ENCODE measurements at places on chromosomes 6 and 20. TPM values are rescaled to one million over a fixed set of nuclear protein-coding genes. Genes with fewer than 3 reads are reported as not detected.
A peak's percentile ranks its signal among the peaks of the same experiment; 100 is the strongest.

- H3K27me3 ChIP-seq, result no peaks in the 10 kb centered on the region
- H3K27ac ChIP-seq, result no peak overlapping the region
- H3K4me3 ChIP-seq, result no peak overlapping the region
- H3K4me1 ChIP-seq, result peaks cover 12% of the 10 kb centered on the region
- DNase-seq, result no peak
These were observed 710.1 kb upstream of the NRSN1 start for GRCh38 chr6:23415819-23416427.

GRCh38 chr6:12148841-12149240 lies 136.7 kb downstream of the HIVEP1 start:
- H3K27ac ChIP-seq, result peak overlapping the region; percentile 14
- DNase-seq, result no peak
- H3K36me3 ChIP-seq, result no peaks in the 10 kb centered on the region
- H3K4me1 ChIP-seq, result peaks cover 15% of the 10 kb centered on the region
- H3K27me3 ChIP-seq, result no peaks in the 10 kb centered on the region

Gene PEX3
- polyA plus RNA-seq, result 68.1 TPM

DNA sequence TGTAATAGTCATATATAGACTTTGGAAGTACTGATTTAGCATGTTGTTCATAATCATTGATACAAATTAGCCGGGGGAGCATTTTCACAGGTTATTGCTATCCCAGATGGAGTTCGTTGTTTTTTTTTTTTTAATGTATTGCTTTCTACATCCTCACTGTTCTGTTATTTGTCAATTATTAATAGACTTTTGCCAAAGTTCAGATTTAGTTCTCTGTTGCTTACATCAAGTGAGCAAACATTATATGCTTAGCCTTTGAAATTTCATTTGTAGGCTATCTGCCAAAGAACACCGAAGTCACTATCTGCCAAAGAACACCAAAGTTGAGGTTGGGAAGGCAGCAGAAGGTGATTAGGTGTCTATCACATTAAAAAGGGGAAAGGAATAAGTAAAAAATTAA lies at the start of gene HAO1:
Gene HAO1, minus strand, starts transcription at position 118 of the 400 bp plus-strand sequence. Its CDS starts 36 bp downstream, at position 82.
- H3K27ac ChIP-seq, result no peak within 1 kb of the TSS
- no peaks in the 10 kb centered on the region for H3K36me3 ChIP-seq
- H3K4me1 ChIP-seq, result no peaks in the 10 kb centered on the region
- no peak for DNase-seq
- no peaks in the 10 kb centered on the region for H3K27me3 ChIP-seq

DNA sequence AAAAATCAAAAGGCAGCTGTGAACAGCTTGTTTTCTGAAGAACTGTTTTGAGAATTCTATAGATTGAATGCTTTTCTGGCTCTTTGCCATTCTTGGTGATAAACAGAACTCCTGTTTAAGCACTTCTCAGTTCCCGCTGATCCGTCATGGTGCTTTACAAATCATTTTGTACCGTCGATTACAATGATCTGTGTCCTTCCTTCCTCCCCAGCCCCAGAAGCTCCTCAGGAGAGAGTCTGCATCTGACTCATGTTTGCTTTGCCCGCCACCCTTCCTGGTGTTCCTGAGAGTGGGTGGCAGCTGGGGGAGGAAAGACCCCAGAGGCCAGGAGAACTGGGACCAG lies 538.6 kb upstream of the MARCKS start:
- DNase-seq, result no peak
- no peaks in the 10 kb centered on the region for H3K36me3 ChIP-seq
- peaks cover 9% of the 10 kb centered on the region for H3K4me1 ChIP-seq
- H3K27ac ChIP-seq, result no peak overlapping the region

DNA sequence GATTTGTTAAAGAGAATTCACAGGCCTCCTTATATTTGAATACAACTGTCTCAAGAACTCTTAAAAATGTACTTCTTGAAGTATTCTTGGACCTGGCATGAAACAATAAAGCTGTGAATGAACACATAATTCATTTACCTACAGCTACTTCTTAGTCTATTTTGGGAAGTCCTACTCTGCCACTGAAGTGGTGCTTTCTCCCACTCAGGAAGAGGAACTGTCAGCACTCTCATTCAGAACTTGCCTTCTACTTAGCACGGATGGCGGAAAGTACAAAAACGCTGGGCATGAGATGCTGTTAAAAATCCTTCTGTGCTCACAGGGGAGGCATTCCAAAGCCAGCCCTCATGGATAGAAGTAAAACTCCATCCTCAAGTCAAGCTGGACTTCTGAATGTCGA lies 144.8 kb upstream of the LAMP5 start:
- no peaks in the 10 kb centered on the region for H3K4me1 ChIP-seq
- no peaks in the 10 kb centered on the region for H3K27me3 ChIP-seq
- no peaks in the 10 kb centered on the region for H3K36me3 ChIP-seq
- DNase-seq, result no peak

GRCh38 chr6:2919886-2920285 lies 16.8 kb upstream of the SERPINB9 start:
- DNase-seq, result no peak
- no peak overlapping the region for H3K27ac ChIP-seq
- no peaks in the 10 kb centered on the region for H3K4me1 ChIP-seq
- H3K36me3 ChIP-seq, result no peaks in the 10 kb centered on the region
- no peak overlapping the region for H3K4me3 ChIP-seq

DNA sequence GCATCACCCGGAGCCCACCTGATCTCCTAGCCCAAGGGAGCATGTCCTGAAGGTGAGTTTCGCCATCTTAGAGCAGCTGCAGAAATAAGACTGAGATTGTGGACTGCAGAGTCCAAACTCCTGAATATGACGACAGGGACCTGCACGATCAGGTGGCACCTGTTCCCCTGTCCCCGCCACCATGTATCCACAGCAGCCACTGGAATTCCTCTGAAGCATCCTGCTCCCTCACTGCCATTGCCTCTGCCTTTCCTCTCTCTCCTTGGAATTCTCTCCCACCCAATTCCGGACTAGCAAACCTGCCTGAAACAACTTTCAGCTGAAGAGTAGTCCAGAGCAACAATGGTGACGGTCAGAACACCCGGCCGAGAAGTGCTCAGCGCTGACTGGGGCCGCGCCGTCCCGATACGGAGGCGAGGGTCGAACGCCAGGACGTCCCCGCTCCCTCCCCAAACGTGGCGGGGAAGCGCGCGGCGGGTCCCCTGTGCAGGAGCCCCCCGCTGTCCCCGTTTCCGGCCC lies 694 bp upstream of the FAM120B start:
- H3K4me3 ChIP-seq, result peak overlapping the region; percentile 96
- H3K27ac ChIP-seq, result peak overlapping the region; percentile 75
- H3K27me3 ChIP-seq, result no peaks in the 10 kb centered on the region
- no peaks in the 10 kb centered on the region for H3K36me3 ChIP-seq
- H3K4me1 ChIP-seq, result peaks cover 13% of the 10 kb centered on the region
- DNase-seq, result no peak

DNA sequence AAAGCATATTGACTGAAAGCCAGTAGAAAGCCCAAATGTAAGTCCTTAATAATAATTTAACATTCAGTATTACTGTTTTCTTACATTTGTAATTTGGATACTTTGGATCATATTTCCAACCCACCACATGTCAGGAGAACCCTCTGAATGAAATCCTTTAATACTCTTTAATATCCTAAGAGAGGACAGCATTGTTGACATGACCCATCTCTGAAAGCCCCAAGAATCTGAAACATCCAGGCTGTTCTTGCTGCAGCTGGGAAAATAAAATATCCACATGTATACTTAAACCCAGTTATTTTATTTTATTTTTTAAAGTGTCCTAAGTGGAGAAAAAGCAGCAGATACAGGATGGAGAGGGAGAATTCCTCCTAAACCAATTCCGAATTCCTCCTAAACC lies 130.8 kb upstream of the RIPOR2 start:
- DNase-seq, result no peak
- H3K4me1 ChIP-seq, result no peaks in the 10 kb centered on the region
- no peak overlapping the region for H3K4me3 ChIP-seq
- H3K27me3 ChIP-seq, result no peaks in the 10 kb centered on the region

DNA sequence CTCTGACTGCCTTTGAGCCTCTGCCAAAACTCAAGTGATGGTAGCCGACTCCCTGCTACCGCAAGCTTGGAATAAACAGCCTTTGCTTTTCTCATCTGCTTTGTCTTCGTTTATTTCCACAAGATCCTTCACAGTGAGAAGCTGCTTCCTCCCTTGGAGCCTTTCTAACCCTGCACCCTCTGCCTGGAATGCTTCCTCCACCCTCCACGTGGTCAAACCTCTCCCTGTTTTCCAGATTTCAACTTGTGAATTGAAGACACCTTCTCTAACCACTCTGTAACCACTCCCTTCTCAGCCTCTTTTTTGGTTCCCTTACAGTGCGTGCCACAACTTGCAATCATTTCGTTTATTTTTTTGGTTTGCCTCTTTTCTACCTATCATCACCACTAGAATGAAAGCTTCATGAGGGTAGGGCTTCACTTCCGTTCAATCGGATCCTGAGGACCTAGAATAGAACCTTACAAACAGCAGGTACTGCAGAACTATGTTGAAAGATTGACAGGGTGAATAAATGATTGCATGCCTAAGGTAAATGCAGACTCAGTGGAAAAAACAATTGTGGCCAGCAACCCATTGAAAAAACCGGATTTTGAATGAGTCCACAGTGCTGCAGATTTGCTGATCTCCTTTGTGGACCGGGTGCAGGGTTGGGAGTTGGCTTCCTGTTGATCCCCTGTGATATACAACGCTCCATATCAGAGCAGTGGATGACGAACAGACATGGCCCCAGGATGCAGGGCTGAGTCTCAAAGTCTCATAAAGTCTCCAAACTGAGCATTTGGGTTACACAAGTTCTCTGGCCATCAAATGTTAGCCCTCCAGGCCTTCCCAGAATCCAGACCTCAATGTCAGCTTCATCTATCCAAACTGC lies 51.0 kb upstream of the HIVEP1 start:
- no peaks in the 10 kb centered on the region for H3K36me3 ChIP-seq
- H3K4me1 ChIP-seq, result peaks cover 5% of the 10 kb centered on the region
- H3K27ac ChIP-seq, result no peak overlapping the region

DNA sequence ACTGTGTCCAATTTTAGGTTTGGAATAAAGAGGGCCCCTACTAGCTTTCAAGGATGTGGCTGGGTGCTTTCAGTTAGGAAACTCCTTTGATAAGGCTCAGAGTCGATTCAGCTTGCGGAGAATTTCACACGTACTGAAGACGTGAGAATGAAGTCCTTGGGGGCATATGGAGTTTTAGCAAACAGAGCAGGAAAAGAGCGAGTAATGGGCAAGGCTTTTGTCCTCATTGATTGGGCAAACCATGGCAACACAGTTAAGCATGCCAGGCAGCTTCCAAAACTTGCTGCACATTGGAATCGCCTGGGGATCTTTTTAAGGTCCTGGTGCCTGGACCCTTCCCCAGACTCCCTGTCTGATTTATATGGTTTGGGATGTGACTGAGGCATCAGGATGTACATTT lies 29.2 kb downstream of the ISM1 start:
- no peak for DNase-seq
- H3K4me3 ChIP-seq, result no peak overlapping the region
- H3K27ac ChIP-seq, result no peak overlapping the region
- no peaks in the 10 kb centered on the region for H3K36me3 ChIP-seq
- no peaks in the 10 kb centered on the region for H3K27me3 ChIP-seq

Gene RGS17
- 0.14 TPM for polyA plus RNA-seq

DNA sequence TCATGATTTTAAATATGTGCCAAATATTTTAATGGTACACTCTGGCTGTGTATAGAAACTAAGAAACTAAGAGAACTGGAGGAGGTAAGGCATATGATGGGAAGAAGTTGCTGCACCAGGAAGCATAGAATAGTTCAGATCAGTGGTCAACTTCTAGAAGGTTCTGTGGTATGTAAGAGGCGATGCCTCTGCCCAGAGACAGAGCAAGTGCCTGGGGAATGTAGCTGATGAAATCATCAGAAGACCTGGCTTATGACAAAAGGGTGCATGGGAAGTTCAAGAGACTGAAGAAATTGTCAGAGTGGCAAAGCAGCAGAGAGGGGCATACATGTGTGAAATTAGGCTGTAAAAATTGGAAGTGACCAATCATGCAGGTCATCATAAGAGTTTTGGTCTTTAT lies 580.8 kb downstream of the BMP2 start:
- H3K4me3 ChIP-seq, result no peak overlapping the region
- H3K4me1 ChIP-seq, result peaks cover 32% of the 10 kb centered on the region

DNA sequence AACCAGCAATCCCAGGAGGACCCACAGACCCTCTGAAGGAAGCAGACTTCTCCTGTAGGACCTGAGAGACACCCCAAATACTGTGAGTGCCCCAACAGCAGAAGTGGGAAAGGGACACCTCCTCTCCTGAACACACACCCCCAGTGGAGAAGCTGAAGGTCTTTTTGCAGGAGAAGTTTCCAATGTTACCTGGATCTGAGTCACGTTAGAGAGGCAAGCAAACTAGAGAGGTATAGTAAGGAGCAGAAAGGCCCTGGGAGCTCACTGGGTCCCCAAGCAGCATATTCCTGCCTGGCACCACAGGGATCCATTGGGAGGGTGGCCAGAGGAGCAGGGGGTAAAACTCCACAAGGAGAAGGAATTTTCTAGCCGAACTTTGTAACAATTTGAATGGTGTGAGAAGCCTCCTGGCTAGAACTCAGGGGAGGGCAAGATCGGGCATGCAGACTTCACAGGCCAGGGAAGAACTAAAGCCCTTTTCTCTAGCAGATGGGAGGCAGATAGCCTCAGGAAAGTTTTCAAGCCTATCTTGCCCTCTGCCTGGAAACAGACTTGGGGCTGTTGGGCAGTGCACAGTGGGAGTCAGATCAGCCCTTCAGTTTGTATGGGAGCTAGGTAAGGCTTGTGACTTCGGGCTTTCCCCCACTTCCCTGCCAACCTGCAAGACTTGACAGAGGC lies 68.2 kb upstream of the SSTR4 start:
- no peak for DNase-seq
- no peaks in the 10 kb centered on the region for H3K36me3 ChIP-seq
- peaks cover 15% of the 10 kb centered on the region for H3K4me1 ChIP-seq
- peak overlapping the region; percentile 31 for H3K27ac ChIP-seq
- H3K27me3 ChIP-seq, result no peaks in the 10 kb centered on the region
- no peak overlapping the region for H3K4me3 ChIP-seq

Gene COL9A3
- 3.6 TPM for polyA plus RNA-seq

Gene HLA-DMB
- not detected for polyA plus RNA-seq

DNA sequence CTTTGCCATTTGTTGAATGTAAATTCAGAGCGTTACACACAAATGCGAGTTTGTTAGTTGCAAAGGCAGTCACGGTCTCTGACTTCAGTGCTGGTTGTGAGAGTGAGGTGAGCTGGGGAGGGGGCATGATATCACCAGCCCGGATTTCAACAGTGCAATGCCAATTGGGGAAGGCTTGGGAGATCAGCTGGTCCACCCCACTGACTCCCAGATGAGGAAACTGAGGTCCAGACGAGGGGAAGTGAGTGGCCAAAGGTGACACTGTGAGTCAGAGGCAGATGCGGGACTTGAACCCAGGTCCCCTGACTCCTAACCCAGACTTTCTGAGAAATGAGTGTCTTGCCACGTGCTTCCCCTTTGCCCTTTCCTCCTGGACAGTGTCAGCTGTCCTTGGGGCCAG lies 62.1 kb downstream of the CEBPB start:
- no peak for DNase-seq
- H3K27me3 ChIP-seq, result no peaks in the 10 kb centered on the region
- H3K27ac ChIP-seq, result no peak overlapping the region
- no peaks in the 10 kb centered on the region for H3K36me3 ChIP-seq
- H3K4me1 ChIP-seq, result peaks cover 15% of the 10 kb centered on the region

Gene SIRPB2
- 2.1 TPM for polyA plus RNA-seq

Gene SLC22A2
- polyA plus RNA-seq, result not detected

Gene POM121L2
- not detected for polyA plus RNA-seq

Gene RAMACL
- 7.7 TPM for polyA plus RNA-seq
